GM23338 (cell line): ENCODE measurements at places on chromosomes 7 and 10.

- DNase-seq, result peak; percentile 68
These were observed 4.0 kb upstream of the CFAP58 start for GRCh38 chr10:104349623-104350126.

- no peak for DNase-seq
These were observed 275.4 kb upstream of the PFKP start for GRCh38 chr10:2791774-2792443.

GRCh38 chr7:29457141-29457561, 106.5 kb upstream of the PRR15 start:
- no peak for DNase-seq

DNA sequence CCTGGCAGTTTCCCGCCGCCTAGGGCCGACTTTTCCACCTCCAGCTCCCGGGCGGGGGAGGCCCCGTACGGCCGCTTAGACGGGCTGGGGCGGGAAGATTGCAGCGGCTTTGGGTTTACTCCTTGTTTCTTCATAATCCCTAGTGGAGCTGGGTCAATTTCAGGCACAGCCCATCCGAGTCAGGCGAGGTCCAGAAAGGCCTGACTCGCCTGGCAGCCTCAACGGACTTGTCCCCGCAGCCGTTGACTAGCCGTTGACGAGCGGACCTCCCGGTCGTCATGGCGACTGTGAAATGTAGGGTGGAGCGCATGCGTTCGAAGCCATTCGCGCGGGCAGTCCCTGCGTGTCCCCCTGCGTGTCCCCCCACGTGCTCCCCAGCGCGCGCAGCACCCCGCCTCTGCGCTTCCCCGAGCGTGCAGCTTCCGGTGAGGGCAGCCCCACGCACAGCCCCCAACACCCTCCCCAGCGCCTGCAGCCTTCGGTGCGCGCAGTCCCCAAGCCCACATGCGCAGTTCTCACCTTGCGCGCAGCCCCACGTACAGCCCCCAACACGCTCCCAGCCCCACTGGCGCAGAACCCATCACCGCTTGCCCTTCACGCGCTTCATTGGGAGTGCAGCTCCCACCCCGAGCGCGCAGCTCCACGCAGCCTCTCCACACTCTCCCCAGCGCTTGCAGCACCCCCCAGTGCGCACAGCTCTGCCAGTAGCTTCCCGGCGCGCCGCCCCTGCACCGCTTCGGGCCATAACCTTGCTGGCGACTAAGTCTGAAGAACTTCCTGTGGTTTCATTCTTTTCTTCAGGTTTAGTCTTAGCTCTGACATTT, 67.8 kb downstream of the TBX20 start:
- DNase-seq, result peak; percentile 64

GRCh38 chr7:137026176-137026500, 157.7 kb downstream of the CHRM2 start:
- no peak for DNase-seq
